ENCODE measurements at places on chromosomes 2 and 18. TPM values are rescaled to one million over a fixed set of nuclear protein-coding genes. Genes with fewer than 3 reads are reported as not detected.

The FBXO48 gene
- total RNA-seq, result 0.83 TPM

The FBLN7 gene
- 1.6 TPM for total RNA-seq

The STPG4 gene
- total RNA-seq, result 0.72 TPM

The NDC80 gene
- 5.6 TPM for total RNA-seq

The IL36G gene
- total RNA-seq, result 0.20 TPM

The ABHD1 gene
- 0.03 TPM for total RNA-seq

The SCN2A gene
- total RNA-seq, result 2.9 TPM

The UGT1A7 gene
- total RNA-seq, result 0.07 TPM

The ARL6IP6 gene
- total RNA-seq, result 23.2 TPM

- peak; percentile 21 for DNase-seq
Observed at GRCh38 chr18:25737710-25738311, 352.6 kb downstream of the SS18 start.

GRCh38 chr2:1692342-1692741, 52.0 kb downstream of the PXDN start:
- DNase-seq, result no peak

- no peak for DNase-seq
Observed at GRCh38 chr2:236728916-236729670, 159.5 kb downstream of the ACKR3 start.

GRCh38 chr2:205270689-205271088, 411.6 kb upstream of the NRP2 start:
- DNase-seq, result peak; percentile 28

DNA sequence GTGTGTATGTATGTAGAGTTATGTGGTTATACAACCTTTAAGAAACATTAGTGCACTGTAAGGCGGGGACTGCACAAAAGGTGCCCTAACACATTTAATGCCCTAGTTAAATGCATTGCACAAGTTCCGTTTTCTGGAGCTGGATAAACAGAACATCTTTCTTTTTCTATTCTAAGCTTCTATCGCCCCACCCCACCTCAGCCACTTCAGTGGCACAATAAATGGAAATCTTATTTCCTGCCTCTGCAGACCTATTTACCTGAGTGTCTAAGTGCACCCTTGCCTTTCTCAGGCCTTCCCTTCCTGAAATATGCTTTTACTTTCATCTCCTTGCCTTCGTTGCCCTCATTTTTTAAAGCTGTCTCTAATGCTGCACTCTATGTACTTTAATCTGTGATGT, 123.5 kb downstream of the TANC1 start:
- DNase-seq, result no peak

GRCh38 chr18:8468191-8468590, 141.0 kb upstream of the RAB12 start:
- DNase-seq, result no peak

DNA sequence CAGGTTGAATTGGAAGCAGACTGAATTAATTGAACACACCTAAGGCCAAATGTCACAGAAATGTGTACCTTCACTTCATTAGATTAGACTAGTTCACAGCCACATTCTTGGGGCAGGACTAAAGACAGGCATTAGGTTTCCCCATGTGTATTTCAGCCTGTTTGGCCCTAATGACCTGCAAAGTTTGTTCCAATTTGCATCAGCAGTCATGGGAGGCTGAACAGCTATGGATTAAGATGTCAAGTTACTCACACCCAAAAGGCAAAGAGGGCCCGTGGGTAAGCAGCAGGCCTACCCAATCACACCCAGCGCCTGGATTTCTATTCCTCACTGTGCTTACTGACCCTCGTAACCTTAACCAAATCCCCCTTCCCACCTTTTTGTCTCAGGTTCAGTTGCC, 99.6 kb upstream of the RIOK3 start:
- no peak for DNase-seq

DNA sequence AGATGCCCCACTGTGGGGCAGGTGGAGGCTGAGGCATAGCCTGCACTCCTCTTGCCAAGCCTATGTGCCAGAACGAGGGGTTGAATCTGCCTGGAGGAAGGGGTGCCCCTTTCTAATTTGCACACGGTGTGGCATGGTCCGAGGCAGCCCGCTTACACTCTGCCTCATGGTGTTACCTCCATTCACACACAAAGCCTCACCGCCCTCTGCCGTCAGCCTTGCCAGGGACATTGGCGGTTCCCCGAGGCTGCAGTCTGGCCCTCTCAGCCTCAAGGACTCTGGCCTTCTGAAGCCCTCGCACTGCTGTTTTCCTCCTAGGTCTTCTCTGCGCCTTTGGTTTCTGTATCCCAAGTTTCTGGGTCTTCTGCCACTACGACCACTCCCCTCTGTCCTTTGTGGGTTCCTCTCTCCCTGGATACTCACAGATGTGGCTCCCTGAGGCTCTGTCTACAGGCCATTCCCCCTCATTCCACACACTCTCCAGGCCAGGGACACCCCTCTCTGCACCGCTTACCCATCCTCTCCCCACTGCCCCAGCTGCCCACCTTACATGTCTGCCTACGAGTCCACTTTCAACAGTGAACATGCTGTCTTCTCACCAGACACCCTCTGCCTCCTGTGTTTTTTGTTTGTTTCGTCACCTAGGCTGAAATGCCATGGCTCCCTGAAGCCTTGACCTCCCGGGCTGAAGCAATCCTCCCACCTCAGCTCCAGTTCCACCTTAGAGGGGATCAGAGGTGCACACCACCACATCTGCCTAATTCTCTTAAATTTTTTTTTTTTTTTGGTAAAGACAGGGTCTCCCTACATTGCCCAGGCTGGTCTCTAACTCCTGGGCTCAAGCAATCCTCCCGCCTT, 7.9 kb upstream of the ASPRV1 start:
- DNase-seq, result no peak

- DNase-seq, result no peak
Observed at GRCh38 chr2:40535972-40536371, 84.1 kb upstream of the SLC8A1 start.

- no peak for DNase-seq
Observed at GRCh38 chr18:75081486-75081885, 127.5 kb downstream of the PTGR3 start.

DNA sequence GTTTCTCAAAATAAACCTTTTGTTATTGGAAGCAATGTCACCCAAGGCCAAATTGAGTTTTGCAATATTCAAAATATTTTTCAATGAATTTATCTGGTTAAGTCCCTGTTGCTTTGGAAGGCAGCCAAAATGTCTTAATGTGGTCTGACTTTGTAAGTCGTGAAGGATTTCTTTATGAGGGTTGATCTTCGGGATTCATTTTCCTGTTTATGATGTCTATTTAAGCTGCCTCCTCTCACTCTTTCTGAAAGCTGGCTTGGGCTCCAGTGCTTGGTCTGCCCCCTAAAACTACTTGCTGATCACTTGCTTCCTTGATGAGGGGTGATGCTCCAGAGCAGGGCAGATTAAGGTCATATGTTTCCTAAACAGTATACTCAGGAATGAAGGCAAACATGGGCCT, 141.1 kb downstream of the ANTXR1 start:
- peak; percentile 32 for DNase-seq

GRCh38 chr2:159637988-159638501, 21.7 kb upstream of the BAZ2B start:
- DNase-seq, result no peak

DNA sequence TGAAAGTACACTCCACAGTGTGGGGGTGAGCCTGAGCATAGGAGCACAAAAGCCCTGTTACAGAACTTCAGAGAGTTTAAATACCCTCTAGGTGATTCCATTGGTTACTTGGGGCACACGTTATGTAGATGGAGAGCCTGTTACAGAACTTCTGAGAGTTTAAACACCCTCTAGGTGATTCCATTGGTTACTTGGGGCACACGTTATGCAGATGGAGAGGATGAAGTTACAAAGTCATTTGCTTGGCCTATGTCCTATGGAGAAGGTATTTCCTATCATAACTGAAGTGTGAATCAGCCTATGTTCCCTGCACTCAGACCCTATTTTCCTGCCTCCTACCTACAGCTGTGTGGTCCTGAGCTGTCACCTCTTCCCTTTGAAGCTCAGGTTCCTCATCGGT, 3.8 kb upstream of the CAPN10 start:
- no peak for DNase-seq

DNA sequence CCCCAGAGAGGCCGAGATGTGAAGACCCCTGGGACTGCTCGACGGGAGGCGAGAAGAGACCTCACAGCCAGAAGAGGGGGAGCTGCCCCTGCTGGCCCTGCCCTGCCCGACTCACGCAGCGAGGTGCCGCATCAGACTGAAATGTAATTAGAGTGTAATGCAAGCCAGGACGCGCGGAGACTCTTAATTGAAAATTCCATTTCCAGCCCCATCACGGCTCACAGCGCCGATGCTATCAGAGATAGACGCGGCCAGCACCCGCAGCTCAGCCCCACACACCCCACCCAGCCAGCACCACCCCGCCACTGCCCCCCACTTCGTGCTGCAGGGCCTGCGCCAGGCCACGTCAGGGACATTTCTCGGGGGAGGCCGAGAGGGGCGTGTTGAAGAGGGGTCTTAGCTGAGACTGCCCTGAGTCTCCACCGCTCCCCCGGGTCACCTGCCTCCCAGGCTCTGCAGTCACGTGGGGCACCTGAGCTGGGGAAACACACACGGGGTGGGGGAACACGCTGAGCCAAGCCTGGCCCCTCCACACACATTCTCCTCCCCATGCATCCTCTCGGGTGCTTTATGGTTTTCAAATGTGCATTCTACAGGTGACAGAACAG, 78.1 kb downstream of the TEX51 start:
- DNase-seq, result no peak

GRCh38 chr2:2662037-2662846, 331.2 kb upstream of the MYT1L start:
- no peak for DNase-seq

- DNase-seq, result no peak
Observed at GRCh38 chr2:137950238-137950637, 14.0 kb upstream of the HNMT start.

- no peak for DNase-seq
Observed at GRCh38 chr18:13565228-13565627, 161.1 kb downstream of the FAM210A start.

DNA sequence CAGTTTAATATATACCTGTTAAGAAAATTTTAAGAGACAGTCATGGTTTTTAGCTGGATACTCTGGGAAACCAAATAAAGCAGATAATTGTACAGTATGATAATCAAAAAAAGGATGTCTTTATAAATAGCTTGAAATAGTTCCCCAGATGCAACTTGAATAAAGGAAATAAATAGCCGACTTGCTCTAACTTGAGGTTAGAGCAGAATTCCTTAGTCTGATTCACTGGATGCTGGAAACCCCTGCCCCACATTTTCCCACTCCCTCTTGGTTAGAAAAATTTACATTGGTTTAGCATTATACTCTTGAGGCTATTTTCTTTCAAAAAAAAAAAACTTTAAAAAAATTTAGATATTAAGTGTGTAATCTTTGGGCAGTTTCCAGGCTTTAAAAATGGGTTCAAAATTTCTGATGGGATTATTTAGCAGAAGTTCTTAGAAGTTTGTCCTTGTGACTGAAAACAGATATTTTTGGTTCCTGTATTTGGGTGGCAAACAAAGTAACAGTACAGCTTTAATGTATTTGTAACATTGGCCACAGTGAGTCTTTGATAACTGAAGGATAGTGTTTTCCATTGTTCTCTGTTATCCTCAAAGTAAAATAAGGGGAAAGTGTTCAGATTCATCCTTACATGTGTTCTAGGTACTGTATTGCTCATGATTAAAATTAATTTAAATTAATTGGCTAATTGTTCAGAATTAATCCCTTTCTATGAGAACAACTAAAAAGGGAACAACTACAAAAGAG, 39.6 kb downstream of the ITGAV start:
- no peak for DNase-seq

DNA sequence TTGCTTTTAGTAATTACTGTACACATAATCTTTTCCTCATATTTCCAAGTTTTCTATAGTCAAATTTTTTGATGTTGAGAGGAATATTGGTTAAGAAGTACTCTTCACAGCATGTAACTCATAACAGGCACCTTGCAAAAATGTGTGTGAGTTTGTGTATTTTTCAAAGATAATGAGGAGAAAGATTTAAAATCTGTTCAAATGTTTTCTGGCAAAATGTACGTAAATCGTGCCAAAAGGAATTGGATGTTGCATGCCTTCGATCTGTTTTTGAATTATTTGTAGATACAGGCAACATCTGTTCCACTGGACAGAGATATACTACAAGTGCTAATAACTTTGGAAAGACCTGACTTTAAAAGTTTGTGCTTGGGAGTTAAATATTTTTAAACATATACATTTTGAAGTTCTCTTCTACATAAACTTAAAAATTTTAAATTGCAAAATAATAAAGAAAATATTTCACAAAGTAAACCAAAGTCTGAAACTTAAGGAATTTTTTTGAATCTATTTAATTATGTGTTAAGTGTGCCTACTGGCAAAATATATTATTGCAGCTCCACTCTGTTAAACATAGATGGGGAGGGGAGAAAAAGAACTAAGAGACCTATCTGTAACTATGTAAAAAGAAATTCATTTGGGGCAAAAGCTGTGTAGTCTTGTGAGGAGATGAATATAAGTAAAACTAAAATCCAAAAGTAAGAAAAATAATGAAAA, 133.5 kb upstream of the UBE2E3 start:
- no peak for DNase-seq

DNA sequence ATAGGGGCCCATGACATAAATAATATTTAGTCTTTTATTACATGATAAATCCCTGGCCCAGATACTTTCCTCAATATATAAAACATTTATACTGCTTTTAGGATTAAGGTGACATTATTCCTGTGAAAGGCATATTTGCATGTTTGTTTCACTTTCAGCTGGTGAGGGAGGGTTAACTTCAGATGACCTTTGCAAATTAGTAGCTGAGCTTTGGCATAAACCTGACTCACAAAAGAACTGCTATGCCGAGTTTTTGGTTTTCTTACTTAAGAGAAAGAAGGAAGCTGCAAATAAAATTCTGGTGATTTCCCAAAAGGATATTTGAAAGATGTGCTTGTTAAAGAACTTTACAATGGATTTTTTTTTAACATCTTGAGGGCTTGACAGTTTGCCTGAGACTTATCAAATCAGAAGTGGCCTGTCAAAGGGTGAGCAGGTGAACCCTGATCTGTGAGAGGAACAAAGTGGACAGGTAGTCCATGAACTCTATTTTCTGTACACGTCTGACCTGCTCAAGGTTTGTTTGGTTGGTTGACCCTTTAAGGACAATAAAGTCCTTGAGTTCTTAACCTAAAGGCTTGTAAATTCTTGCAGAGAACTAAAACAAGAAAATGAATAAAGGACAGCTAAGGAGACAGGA, 93.5 kb downstream of the FAM124B start:
- no peak for DNase-seq

- DNase-seq, result no peak
Observed at GRCh38 chr2:96161898-96162297, 16.7 kb upstream of the DUSP2 start.

DNA sequence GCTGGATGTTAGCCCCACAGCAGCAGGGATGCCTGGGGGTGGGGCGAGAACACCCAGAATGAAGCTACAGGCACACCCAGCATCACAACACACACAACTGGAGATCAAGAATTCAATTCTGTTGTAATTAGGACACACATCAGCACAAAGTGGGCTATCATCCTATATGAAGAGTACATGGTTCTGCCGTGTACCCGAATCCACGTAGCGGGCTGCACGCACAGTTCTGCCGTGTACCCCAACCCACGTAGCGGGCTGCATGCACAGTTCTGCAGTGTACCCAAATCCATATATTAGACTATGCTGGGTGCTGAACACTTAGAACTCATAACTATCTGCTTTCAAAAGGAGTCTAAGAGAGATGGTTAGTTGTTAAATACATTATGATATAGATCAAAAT, 86.5 kb downstream of the EIPR1 start:
- no peak for DNase-seq

GRCh38 chr2:11932962-11933361, 186.5 kb downstream of the LPIN1 start:
- DNase-seq, result no peak

All from hepatocyte (in vitro differentiated cells).